ENCODE measurements at places on chromosomes 2 and 18. TPM values are rescaled to one million over a fixed set of nuclear protein-coding genes. Genes with fewer than 3 reads are reported as not detected.

Gene MRPS5
- 70.6 TPM for total RNA-seq

Gene HNMT
- total RNA-seq, result not detected

Gene SKOR2
- not detected for total RNA-seq

Gene TBC1D8
- 44.0 TPM for total RNA-seq

Gene OR6B2
- not detected for total RNA-seq

Gene GCG
- not detected for total RNA-seq

Gene PER2
- 18.7 TPM for total RNA-seq

Gene FKBP1B
- 11.8 TPM for total RNA-seq

Gene HTR2B
- total RNA-seq, result not detected

Gene NT5DC4
- 0.22 TPM for total RNA-seq

Gene CDK5R2
- 0.44 TPM for total RNA-seq

Gene L3MBTL4
- not detected for total RNA-seq

Gene DYNAP
- total RNA-seq, result not detected

Gene ANKRD53
- total RNA-seq, result not detected

Gene GALNT5
- 3.9 TPM for total RNA-seq

Gene KCNG3
- 1.5 TPM for total RNA-seq

Gene CFAP65
- total RNA-seq, result 0.52 TPM

Gene UBXN2A
- total RNA-seq, result 14.1 TPM

Gene PPP1R1C
- 17.8 TPM for total RNA-seq

Gene CYTIP
- 0.64 TPM for total RNA-seq

Gene IKZF2
- 1.6 TPM for total RNA-seq

Gene CCDC148
- total RNA-seq, result 0.59 TPM

Gene C2orf92
- total RNA-seq, result 3.0 TPM

Gene PSMD1
- 133 TPM for total RNA-seq

Gene SERPINB7
- total RNA-seq, result not detected

Gene RTKN
- total RNA-seq, result 94.0 TPM

Gene LDAH
- total RNA-seq, result 25.7 TPM

Gene CPLX4
- not detected for total RNA-seq

Gene SH2D6
- 2.7 TPM for total RNA-seq

Gene DUSP11
- total RNA-seq, result 22.9 TPM

Gene GAD1
- 11.0 TPM for total RNA-seq

Gene AQP12B
- total RNA-seq, result not detected

Gene CCDC85A
- 0.10 TPM for total RNA-seq

Gene HDAC4
- total RNA-seq, result 47.6 TPM

Gene STARD6
- total RNA-seq, result not detected

Gene CDH2
- total RNA-seq, result 0.15 TPM

Gene KLF7
- total RNA-seq, result 15.4 TPM

Gene CFC1
- total RNA-seq, result not detected

Gene MFF
- total RNA-seq, result 68.2 TPM
